Osteoblast (primary cell): ENCODE measurements at places on chromosomes 2 and 18.
A peak's percentile ranks its signal among the peaks of the same experiment; 100 is the strongest.

- no peak for DNase-seq
Measured at GRCh38 chr2:127530245-127531140, 4.2 kb upstream of the IWS1 start.

DNA sequence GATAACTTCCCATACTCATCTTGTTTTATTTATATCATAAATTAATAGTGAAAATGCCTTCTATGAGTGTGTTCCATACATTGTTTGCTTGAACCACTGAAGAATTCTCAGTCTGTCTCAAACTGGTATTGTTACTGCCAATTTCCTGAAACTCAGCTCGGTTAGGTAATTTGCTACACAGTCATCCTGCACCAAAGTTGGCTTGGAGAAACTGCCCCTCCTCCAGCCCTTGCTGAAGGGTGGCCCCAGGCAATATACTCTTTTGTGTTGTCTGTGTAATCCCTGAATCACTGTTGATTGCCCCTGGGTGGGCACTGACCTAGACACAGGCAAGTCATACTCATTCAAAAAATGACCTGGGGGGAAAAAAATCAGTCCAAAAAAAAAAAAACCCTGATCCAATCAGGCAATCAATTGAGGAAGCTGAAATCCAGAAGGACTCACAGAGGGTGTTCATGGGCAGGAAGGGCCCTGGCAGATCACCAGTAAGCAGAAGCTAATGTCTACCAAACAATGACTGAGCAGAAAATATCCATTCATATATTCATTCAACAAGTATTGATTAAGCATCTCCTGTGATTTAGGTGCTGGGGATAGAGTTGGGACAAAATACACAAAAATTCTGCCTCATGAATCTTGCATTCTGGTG is 3.8 kb upstream of the SESTD1 start:
- no peak for DNase-seq

DNA sequence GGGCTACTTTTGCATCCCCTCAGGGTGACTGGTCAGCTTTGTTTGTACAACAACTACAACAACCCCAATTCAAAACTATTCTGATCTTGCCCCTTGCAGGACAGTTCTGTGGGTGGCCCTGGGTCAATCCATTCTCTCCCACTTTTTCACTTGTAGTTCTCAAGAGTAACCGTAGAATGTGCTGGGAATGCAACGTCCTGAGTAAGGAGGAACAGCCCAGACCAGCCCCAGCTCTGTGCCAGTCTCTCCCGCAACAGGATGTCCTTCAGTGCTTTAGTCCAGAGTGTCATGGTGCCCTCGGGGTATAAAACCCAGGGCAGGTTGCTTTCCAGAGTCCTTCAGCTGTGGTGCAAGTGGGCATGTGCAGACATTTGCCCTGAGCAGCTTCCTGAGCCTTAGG is 22.1 kb upstream of the TEX51 start:
- no peak for DNase-seq

- no peak for DNase-seq
Measured at GRCh38 chr18:58549814-58550339, 79.0 kb downstream of the ALPK2 start.

- DNase-seq: no peak
Measured at GRCh38 chr2:47346638-47347037, 56.3 kb upstream of the MSH2 start.

- DNase-seq: no peak
Measured at GRCh38 chr2:62221141-62221540, 25.2 kb downstream of the B3GNT2 start.

DNA sequence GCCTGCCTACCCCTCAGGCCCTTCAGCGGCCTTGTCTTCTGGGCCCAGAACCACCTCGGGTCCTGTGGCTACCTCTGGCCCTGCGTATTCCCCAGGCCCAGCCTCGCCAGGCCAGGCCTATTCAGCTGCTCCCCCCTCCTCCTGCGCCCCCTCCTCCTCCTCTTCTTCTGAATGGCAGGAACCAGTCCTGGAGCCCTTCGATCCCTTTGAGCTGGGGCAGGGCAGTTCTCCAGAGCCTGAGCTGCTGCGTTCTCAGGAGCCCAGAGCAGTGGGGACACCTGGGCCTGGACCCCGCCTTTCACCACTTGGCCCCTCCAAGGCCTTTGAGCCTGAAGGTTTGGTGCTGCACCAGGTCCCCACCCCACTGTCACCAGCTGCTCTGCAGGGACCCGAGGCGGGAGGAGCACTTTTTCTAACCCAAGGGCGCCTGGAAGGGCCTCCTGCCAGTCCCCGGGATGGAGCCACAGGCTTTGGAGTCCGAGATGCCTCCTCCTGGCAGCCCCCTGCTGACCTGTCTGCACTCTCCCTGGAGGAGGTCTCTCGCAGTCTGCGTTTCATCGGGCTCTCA is 14.7 kb downstream of the GAREM2 start:
- peak; percentile 69 for DNase-seq

DNA sequence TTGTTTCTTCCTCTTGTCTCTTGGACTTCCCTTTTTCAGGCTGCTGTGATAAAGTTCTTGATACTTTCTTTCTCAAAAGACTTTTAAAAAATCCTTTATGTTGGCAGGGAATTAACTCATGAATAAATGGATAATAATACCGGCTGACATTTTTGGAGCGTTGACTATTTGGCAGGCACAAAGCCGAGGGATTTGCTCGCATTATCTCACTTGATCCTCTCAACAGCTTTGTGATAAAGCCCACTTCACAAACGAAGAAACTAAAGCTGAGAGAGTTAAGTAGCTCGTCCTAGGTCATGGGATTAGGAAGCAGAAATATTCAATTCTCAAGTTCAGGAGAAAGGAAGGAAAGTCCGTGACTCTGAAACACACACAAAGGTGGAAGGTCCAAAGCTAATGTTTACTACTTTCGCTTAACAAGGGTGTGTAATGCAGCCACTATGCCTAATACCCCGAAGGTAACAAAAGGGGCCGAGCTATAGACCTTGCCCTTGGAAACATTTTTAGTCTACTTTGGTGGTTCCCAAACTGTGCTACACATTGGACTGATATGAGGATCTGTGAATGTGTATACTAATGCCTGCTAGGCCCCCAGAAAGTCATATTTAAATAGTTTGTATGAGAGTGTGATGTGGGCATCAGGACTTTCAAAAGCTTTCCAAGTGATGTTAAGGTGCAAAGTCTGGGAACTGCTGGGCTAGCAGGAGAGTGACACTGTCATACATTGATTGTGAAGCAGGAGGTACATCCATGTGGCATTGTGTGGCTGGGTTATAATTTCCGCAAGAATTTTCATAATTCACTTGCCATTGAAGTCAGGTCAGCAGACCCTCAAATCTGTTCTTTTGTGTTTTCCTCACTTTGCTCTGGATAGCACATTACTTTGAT is 508.4 kb downstream of the PLCL1 start:
- no peak for DNase-seq

DNA sequence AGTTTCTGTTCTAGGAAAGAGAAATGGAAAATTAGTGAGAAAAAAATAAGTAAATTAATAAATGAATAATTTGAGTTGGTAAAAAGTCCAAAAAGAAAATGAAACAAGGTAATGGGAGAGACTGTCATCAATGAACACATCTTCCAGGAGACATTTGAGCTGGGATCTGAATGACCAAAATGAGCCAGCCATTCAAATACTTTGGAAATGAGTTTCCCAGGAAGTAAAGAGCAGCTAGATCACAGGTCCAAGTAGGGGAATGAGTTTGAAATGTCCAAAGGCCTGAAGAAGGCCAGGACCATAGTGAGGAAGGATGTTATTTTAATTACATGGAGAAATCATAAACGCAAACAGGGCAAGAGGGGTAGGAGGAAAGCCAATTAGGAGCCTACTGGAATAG is 6.6 kb upstream of the DNAH7 start:
- no peak for DNase-seq

DNA sequence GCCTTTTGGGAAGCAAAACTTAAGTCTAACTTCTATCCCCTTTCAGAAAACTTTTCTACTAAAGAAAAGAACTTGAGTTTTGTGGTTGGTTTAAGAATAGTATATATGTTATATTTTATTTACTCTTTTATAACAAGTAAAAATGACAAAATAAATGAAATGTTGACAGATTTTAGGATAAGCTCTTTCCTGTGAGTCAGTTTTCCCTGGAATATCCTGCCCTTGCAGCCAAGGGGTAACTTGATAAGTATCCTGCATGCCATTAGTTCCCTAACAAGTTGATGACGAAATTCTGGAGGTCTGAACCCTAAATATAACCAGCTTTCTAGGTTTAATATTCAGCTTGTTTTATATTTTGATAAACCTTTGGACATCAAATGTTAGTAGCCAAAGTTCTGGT is 7.3 kb upstream of the HTR2B start:
- DNase-seq: no peak
